ENCODE measurements at places on chromosomes 6 and 20.

DNA sequence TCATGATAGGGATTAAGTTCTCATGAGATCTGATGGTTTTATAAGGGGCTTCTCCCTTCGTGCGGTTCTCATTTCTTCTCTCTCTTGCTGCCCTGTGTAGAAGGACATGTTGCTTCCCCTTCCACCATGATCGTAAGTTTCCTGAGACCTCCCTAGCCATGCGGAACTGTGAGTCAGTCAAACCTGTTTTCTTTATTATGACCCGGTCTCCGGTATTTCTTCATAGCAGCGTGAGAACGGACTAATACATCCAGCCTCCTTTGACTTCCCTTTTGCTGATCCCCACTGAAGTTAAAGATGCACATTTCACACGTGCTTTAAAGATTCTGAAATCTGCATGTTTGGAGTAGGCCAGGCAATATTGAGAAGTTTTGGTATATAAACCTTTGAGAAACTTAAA, 543.1 kb downstream of the PRKN start:
- DNase-seq: no peak

- DNase-seq: no peak
These were observed 26.8 kb downstream of the HS3ST5 start for GRCh38 chr6:114315831-114316595.

DNA sequence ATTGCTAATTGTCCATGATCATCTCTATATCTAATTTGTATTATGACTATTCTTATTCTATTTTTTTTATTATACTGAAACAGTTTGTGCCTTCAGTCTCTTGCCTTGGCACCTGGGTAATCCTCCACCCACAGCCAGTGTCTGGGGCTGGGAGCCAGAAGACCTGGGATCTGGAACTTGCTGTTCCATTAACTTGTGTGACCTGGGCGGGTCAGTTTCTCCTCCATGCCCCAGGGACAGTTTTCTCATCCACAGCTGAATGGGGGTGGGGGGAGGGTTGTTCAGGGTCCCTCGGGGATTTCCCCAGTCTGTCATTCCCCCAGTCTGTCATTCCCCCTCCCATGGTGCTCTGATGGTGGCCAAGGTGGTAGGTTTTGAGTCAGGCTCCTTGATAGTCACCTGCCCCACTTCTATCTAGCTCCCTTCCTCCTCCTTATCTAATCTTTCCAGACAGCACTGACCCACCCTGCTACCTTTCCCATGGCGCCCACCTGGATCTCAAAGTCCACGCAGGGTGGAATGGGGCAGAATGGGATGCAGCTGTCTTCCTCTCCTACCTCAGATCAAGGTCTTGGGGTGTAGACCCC, 10.9 kb downstream of the ITPR3 start:
- no peak for DNase-seq

DNA sequence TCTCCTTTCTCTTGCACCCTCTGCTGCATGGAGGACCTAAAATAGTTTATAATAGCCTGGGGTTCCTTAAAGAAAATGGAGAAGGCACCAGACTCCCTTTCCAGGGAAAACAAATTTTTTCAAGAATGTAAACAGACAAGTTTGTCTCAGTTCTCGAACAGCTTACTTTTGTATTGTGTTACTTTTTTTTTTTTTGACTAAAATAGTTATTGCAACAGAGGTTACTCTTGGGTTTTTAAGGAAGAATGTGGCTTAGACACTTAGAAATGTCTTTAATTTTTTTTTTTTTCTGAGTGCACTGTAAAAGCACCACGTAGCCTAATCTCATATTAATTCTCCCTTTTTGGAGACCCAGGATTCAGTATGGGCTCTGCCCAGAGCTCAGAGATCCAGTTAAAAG, 148.7 kb upstream of the CARMIL1 start:
- DNase-seq: no peak

DNA sequence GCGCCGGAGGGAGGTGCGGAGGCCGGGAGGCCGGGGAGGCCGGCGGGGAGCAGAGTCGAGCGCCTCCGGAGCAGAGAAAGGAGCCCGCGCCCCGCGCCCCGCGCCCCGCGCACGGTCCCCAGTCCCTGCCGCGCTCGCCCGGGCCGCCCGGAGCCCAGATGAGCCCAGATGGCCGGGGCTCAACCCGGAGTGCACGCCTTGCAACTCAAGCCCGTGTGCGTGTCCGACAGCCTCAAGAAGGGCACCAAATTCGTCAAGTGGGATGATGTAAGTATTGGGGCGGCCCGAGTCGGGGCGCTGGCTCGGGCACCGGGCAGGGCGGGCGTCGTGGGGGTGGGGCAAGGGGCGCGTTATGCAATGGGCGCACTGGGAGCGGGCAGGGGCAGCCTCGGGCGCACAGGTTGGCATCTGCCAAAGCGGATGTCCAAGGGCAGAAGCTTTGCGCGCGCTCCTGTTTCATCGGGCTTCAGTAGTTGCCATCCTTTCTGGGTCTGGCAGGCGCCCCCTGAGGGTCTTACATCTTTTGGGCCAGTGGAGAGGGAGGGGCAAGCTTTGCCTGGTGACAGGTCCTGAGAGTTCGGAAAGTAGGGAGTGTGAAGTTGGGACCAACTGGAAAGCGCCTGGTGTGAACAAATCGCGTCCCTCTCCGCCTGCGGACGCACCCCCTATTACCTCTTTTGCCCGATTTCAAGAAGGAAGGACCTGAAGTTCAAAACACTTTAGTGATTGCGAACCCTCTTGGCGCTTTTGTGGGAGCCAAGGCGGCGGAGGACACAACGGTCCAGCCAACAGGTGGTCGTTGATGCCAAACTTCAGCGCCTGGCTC, 631 bp downstream of the PLCB1 start:
- no peak for DNase-seq

DNA sequence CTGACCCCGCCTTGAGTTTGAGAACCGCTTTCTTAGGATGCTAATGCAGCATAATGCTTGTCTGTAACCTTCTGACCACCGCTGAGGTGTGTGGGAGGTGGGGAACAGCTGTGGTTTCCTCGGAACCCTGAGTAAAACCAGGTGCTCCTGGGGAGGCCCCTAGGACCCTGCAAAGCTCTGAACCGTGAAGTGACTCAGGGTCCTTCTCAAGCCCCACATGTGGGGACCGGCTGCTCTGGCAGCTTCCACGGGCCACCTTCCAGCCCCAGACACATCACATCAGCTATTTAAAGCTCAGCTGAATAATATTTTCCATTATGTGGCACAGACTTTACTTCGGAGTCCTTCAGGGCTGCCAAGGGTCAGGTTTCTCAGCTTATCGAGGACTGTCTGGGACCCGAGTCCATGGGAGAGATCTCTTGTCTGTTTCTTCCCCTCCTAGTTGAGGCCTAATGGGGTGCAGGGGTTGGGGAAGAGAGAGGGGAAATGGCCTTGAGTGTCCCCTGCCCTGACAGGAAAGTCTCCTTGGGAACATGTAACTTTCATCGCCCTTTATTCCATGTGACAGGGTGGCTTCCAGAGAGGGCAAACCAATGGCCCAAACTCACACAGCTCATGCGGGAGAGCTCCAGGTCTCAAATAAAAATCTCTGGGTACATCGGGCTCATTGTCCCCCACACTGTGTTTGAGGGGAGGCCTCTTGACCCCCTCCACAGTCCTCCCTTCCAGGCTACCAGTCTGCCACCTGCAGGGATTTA, 186.1 kb upstream of the SLC24A3 start:
- no peak for DNase-seq

GRCh38 chr20:36881888-36882287, 6.0 kb downstream of the TLDC2 start:
- DNase-seq: no peak

- DNase-seq: no peak
These were observed 5.1 kb downstream of the BTN2A2 start for GRCh38 chr6:26388014-26388413.

DNA sequence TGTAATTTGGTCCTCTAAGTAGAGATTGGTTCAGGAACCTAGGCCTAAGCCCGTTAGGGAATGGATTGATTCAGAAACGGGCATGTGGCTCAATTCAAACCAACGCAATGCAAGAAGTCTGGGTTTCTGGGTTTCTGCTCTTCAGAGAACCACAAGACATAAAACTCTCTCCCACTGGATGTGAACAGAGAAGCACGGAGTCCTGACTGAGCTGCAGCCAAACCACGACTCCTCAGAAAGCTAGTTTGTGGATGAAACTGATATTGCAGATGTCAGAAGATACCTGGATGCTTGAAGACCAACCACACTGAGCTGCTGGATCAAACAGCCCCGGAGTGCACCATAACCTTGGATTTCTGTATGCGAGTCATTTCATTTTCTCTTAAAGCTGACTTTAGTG, 50.0 kb downstream of the SOD2 start:
- DNase-seq: no peak

DNA sequence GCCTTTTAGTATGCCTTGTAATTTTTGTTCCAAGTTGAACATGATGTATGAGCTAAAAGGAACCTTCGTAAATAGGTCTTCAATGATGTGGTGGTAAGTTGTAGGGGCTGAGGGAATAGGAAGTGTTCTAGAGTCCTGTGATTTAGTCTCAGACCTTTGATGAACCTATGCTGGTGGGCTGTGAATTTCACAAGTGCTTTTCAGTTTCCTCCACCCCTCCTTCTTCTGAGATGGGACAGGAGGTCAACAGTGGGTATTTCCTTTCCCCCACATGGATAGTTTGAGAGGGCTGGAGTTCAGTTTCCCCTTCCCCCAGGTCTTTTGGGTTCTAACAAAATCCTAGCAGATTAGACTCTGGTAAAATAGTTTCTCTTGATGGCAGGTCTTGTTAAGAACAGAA, 121.0 kb upstream of the ATXN1 start:
- DNase-seq: no peak

DNA sequence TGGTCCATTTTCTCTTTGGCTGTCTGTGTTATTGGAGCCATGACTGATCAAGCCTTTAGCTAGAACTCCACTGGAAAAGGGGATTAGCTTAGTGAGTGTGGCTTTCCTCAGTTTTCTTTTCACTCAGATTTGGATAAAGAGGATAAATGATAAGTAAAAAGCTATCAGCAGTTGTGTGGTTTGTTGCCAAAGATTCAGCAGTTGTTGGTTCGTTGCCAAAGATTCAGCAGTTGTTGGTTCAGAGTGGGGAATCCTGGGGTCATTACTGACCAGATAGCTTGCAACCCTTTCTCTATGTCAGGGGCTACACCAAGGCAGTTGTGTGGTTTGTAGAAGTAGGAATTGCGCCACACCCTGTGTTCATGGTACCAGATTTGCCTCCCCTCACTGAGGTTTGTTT, 107.7 kb upstream of the SCP2D1 start:
- no peak for DNase-seq

DNA sequence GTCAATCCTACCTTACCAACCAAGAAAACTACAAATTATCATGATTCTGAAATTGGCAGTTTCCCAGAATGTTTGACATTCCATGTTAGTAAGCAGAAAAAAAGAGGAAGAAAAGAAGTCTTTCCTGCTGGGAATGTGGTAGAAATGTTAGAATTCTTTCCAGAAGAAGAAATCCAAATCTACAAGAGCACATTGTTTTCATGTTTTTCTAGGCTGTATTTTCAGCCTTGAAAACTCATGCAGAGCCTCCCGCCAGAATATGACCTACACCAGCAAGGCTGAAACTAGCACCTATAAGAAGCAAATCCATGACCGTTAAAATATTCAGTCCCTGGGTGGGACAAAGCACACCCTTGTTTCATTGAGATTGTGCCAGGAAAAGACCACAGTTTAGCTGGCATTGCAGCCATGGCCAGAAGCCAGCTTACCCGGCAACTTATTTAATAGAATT, 259.4 kb downstream of the GJA1 start:
- no peak for DNase-seq

DNA sequence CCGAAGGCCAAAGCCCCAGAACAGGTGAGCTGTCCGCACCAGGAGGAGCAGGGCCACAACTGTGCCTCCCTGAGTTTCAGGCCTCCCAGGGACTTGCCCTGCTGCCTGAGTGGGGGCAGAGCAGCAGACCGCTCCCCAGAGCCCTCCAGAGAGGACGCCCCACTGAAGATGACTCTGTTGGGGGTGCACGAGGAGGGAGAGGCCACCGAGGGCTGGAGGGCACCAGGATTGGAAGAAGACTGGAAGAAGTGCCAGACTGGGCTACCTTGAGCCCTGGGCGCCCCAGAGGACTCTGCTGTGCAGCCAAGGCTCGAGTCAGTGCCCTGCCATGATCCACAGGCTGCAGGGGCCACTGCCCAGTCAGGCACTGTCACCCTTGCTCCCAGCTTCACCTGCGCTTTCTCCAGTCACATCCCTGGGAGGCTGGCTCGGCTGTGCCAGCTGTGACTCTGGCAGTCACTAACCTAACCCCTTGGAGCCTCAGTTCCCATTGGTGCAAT, 11.3 kb downstream of the CST7 start:
- DNase-seq: no peak

- DNase-seq: no peak
These were observed 226.9 kb downstream of the DLL1 start for GRCh38 chr6:170063851-170064602.

DNA sequence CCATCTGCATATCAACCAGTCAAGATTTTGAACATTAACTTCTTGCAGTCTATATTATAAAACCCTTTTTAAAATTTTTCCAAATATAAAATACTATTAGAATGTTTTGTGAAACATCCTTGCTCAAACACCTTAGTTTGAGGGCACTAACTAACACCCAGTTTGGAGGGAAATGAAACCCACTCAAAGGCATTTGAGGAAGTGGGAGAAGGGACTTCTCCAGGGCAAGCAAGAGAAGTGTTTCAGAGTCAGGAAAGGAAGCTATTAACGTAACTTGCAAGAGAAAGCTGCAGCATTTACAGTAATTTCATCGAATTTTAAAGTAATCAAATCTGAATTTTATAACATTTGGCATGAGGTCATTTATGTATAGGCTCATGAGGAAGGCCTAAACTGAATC, 21.3 kb downstream of the MTFR2 start:
- no peak for DNase-seq

GRCh38 chr6:36128793-36129192, 1.5 kb upstream of the MAPK13 start:
- DNase-seq: no peak

All from iPS DF 19.7 (cell line).